ENCODE measurements at places on chromosomes 6 and 20.

GRCh38 chr20:58433759-58434158 lies 44.7 kb downstream of the VAPB start:
- DNase-seq: no peak

- no peak for DNase-seq
Measured at GRCh38 chr6:24426729-24427446, 24.2 kb downstream of the MRS2 start.

- no peak for DNase-seq
Measured at GRCh38 chr20:62614961-62615680, 27.2 kb upstream of the SLCO4A1 start.

DNA sequence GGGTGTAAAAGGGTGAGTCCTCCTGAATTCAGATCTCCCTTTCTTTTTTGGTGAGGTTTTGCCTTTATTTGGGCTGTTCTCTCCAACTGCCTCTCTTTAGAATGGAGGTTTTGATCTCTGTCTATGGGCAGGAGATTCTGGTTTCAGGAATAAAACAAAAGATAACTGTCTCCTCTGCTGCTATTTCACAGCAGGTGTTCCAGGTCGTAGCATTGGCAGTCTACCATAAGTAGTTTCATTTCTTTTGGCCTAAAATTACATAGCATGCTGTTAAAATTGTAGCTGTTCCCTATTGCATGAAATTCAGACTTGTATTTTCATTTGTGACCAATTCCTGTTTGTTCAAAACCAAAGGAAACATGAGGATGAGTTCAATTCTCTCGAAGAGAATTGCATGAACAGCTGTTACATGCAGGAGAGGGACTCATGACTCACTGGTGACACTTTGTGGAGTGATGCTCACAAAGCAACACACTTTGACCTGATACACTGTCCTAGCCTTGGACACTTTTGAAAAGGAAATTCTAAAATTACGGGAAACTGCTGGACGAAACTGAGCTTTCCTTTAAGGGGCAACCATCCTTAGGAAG lies 76.8 kb upstream of the SIRPG start:
- DNase-seq: no peak

DNA sequence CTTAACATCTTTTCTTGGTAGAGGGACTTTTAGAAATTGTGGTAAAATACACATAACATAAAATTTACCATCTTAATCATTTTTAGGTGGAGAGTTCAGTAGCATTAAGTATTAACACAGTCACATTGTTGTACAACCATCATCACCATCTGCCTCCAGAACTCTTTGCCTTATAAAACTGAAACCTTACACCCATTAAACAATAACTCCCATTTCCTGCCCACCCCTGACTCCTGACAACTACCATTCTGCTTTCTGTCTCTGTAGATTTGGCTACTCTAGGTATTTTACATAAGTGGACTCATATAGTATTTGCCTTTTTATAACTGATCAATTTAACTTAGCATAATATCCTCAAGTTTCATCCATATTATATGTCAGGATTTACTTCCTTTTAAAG lies 88.7 kb downstream of the ZHX3 start:
- no peak for DNase-seq

GRCh38 chr6:110041830-110042229 lies 63.7 kb downstream of the GPR6 start:
- DNase-seq: peak; percentile 58

GRCh38 chr6:17167327-17167979 lies 65.6 kb downstream of the STMND1 start:
- DNase-seq: no peak

GRCh38 chr6:134853111-134854055 lies 96.5 kb downstream of the ALDH8A1 start:
- DNase-seq: no peak

DNA sequence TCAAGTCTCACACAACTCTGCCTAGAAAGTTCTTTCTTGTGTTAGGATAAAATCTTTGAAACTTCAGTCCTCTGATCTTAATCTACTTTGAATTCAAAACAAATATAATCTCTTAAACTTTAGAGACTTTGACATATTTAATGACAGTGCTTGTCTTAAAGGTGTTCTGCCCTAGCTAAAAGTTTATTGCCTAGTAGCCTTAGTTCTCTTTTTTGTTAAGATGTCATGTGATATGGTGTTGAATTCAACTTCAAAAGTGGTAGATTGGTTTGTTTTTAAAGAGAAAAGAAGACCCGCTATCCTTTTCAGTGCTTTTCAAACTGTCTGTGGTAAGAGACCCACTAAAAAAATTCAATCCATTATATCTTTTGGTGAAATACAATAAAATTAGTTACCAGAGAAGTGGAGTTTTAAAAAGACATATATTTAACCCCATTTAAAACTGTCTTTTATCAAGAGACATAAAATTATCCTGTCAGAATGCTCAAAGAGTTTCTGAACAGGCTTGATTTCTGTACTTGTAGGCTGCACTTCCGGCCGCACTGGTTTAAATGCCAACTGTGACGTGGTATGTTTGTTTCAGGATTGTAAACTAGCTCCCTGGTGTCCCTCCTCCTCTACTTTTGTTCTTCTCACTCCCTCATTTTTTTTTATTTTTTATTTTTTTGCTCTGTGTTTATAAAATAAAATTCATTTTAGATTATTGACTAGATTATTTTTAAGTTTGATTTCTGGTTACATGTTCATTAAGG lies 76.5 kb downstream of the QKI start:
- peak; percentile 73 for DNase-seq

DNA sequence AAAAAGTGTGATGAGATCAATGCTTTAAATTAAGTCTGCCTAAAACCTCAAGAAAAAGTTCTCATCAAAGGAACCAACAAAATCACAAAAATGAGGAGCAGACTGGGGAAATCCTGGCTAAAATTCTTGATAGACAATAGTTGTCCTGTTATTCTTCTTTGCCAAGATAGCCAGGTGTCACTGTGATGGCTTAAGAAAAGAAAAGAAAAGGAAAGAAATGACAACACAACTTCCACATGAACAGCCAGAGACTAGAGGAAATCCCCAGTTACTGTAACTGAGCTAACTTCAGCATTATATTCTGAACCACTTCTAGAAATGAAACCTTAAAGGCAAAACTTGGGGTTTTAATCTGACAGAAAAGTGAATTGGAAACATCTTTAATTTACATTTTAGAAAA lies 129.6 kb downstream of the CD24 start:
- DNase-seq: no peak

- no peak for DNase-seq
Measured at GRCh38 chr6:44628347-44628746, 240.8 kb downstream of the CDC5L start.
